PC-3 (cell line): ENCODE measurements at places on chromosomes 6 and 20. TPM values are rescaled to one million over a fixed set of nuclear protein-coding genes. Genes with fewer than 3 reads are reported as not detected.

GFRA4 gene
- total RNA-seq, result not detected in 2 replicates

DNA sequence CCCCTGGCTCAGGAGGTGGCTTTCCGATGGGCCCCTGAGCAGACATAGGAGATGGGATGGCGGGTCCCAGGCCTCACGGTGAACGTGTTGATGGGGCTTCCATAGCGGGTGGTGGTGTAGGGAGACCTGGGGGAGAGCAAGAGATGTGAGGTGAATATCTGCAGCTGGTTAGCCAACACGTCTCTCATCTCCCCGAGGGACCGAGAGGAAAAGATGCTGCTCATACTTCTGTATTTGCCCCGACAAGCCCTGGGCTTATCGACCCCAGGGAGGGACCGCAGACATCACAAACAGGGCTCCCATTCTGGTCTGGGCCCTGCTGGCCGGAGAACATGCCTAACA lies 38.7 kb downstream of the C6orf132 start:
- no peak for DNase-seq

DNA sequence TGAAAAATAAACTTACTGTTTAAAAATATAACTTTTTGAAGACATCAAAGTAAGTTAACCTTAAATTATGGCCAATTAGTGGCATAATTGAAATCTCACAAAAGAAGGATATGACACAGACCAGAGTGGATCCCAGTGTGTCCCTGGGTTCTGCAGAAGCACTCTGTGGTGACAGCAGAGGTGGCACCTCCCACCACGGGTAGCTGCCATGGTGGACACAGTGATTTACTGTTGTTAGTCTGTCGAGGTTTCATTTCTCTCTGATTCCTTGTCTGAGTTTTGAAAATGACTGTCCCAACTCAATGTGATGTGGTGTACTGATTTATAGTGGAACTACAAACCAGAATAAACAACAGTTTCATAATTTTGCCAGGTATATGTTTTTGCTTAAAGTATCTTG lies 76.5 kb downstream of the TULP4 start:
- DNase-seq, result no peak

MYLIP gene
- 12.5 and 14.1 TPM in 2 replicates for total RNA-seq

GNAS gene
- total RNA-seq, result 694 and 822 TPM in 2 replicates

DNA sequence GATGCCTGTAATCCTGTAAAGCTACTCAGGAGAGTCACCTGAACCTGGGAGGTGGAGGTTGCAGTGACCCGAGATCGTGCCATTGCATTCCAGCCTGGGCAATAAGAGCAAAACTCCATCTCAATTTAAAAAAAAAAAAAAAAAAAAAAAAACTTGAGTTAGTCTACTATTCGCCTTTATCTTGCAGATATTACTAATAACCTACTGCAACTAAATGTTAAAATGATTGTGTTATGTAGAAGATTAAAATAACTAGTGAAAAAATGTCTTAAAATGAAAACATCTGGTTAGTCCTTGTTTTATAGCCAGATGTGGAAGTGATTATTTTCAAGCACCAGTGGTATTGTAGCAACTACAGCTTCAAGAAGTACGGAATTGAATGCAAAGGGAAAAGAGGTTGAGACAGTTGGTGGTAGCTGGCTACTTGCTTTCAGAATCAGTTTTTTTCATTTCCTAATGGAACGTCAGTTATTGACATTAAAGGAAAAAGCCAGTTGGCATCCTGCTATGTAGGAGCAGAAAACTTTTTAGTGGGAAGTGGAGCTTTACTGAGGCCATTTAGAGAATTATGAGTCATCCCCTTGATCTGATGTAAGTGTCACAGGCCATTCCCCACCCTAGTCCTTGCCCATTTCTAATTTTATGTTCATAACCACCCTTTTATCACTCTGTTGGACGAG lies 43.8 kb upstream of the DYNLRB1 start:
- peak; percentile 23 for DNase-seq

GRCh38 chr6:31305703-31306219 lies 33.9 kb upstream of the HLA-C start:
- no peak for DNase-seq

GRCh38 chr6:142927271-142927580 lies 17.8 kb downstream of the HIVEP2 start:
- no peak for DNase-seq

DNA sequence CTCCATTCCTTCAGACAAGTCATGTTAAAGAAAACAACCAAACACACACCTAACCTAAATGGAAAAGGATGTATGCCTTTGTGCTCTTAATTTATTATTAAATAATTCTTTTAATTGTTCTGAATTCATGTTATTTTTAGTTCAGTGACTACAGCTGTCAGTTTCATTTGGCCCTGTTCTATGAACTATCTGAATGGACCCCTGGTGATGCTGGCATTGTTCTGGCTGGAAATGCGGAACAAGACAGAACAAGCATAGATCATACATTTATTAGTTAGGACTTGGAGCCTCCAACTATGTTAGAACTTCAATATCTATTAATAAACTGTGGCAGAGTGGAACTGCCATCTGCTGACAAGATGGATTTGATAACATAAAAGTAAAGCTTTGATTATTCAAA lies 5.7 kb downstream of the MAP3K7 start:
- DNase-seq, result no peak

- no peak for DNase-seq
These were observed 69.9 kb upstream of the PDE10A start for GRCh38 chr6:165732696-165733488.

ARMC12 gene
- total RNA-seq, result 0.75 TPM in 1 of 2 replicates, not detected in the other

DNA sequence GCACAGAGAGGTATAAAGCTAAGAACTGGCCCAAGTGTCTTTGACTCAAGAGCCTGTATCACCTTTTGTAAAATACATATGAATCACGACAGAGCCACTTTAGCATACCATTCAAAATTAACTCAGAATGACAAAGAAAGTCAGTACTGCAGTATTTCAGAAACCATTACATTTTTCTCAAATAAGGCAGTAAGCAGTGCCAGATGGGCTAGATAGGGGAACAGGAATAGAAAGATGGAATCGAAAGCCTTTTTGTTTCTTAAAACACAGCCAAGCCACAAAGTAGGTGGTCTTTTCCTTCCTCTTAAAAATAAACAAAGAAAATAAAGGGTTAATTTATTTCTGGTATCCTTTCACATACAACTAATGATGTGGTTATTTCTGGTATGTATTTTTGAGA lies 10.3 kb downstream of the CLDN20 start:
- DNase-seq, result no peak

GRCh38 chr6:16157909-16158308 lies 29.0 kb downstream of the MYLIP start:
- DNase-seq, result no peak

DNA sequence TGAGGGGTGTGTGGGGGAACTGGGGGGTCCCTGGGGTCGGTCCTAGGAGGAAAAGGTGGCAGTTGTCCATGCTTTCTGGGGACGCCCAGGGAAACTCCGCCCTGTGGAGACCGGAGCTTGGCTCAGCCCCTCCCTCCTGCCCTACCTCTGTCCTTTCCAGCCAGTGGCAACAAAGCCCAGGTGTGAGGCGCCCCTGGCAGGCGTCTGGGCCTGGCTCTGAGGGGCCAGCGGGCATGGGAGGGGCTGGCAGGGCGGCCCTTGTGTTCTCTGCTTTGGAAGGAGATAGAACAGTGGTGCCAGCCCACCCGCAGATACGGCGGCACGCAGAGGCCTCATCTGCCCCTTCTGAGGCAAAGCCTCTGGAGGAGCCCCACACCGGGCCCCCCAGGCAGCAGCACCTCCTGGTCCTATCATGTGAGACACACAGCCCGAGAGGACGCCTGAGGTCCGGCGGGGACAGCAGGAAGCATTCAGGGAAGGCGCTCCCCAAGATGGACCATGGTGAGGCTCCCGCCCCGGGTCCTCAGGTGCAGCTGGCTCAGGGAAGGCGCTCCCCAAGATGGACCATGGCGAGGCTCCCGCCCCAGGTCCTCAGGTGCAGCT lies 47.9 kb downstream of the YTHDF1 start:
- DNase-seq, result no peak

- peak; percentile 32 for DNase-seq
These were observed 1.9 kb upstream of the POU3F2 start for GRCh38 chr6:98832284-98833056.

LRRN4 gene
- total RNA-seq, result 0.44 TPM in 1 of 2 replicates, not detected in the other

VSTM2L gene
- total RNA-seq, result 45.8 and 56.4 TPM in 2 replicates

MCUR1 gene
- 28.6 and 36.2 TPM in 2 replicates for total RNA-seq

DNA sequence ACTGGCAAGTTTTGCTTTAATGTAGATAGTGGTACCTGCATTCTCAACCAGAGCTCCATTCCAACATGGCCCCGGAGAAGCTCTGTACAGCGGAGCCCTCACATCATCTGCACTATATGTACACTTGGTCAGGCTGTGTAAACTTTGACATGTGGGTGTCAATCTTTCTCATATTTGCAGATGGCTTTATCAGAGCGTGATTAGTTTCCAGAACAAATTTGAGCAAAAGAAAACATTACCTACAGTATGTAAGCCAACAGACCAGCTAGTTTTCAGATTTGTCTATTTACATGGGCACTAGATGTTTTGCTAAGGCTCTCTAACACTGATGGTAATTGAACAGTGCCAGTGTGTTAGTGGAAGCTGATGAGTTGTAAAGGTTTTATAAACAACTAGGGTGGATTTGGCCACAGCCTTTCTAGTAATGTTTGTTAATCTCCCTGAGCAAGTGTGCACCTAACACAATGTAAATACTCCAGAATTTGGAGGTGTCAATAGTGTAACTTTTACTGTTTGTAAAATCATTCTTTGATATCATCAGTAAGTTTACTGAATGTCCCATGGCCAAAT lies 131.8 kb downstream of the FOXA2 start:
- DNase-seq, result no peak

DNA sequence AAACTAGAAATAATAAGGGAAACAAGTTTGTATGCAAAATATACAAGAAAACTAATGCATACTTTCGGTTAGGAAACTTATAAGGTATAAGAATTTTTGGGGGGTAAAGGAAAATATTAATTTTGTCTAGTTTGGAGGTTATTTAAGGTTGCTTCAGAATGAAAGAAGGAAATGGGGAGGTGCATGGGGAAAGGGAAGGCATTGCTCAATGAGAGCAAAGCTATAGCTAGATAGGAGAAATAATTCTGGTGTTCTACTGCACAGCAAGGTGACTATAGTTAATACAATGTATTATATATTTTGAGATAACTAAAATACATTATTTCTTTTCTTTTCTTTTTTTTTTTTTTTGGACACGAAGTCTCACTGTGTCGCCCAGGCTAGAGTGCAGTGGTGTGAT lies 5.4 kb upstream of the MYMX start:
- no peak for DNase-seq

DNA sequence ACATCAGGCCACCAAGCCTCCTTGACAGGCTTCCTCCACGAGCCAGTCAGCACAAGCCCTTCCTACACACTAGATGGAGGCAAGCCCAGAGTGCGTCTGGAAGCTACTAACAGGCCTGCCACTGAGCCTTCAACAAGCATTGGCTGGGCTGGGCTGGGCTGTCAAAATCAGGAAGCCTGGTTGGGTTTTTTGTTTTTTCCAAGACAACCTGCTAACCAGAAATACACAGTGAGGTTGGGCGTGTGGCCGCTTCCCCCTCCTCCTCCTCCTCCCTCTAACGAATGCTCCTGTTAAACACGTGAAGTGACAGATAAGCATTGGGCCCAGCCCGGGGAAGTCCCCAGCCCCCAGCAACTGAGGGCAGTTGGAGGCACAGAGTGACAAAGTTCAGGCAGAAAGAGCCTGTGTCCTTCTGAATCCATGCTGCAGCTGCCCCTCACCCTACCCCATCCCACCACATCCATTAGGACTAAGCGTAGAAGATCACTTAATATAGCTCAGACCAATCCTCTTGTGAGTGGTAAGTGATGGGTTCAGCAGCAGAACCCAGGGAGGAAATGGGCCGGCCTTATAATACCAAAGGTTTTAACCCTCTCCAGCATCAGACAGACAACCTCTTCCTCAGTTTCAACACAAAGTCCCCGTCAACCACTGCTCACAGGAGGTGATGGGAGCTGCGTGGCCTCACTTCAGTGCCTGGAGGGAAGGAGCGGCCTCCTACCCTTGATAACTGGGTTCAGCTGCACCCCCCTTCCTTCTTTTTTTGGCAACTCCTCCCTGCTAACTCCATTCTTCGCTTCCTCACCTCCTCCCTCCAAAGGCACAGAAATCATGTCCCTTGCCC lies 1.1 kb downstream of the NFATC2 start:
- no peak for DNase-seq

GRCh38 chr6:75107913-75108312 lies 97.9 kb downstream of the COL12A1 start:
- DNase-seq, result no peak

EIF2S2 gene
- total RNA-seq, result 75.4 and 83.4 TPM in 2 replicates

C4B gene
- 0.52 and 2.6 TPM in 2 replicates for total RNA-seq

MLIP gene
- total RNA-seq, result not detected in 2 replicates

- peak; percentile 80 for DNase-seq
These were observed 8.9 kb downstream of the UTRN start for GRCh38 chr6:144294016-144294415.

DNA sequence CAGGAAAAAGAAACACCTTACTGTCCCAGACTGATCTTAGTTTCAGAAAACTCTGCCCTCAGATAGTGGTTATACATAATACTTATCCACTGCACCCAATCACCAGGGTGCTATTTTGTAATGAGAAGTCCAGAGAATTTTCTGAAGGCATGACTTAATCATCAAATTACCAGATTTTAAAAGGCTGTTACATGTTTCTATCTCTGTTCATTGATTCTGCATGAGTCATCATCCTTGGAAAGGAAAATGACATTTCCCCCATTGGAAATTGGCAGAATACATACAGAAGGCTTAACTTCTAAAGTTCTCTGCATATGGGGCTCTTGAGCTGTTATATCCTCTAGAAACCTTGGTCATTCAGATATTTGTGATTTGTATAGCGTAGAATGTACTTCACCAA lies 587.9 kb upstream of the FLRT3 start:
- peak; percentile 68 for DNase-seq

- no peak for DNase-seq
These were observed 2.0 kb downstream of the BACH2 start for GRCh38 chr6:90294614-90294988.

CRISP3 gene
- total RNA-seq, result not detected in 2 replicates

DNA sequence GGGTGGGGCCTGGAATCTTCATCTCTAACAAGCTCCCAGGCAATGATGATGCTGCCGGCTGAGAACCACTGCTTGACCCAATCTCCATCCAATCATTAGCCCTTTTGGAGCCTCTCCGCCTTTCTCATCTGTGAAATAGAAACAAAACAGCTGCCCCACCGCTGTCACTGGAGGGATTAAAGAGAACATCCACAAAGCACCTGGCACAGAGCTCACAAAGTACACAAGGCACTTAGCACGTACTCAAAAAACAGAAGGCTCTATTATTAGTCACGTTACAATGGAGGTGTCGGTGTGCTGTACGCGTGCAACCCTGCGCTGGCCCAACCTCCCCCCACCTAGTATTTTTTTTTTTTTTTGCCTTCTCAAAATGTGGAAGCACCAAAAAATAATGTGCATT lies 213.5 kb upstream of the ARID1B start:
- no peak for DNase-seq
